H4 (cell line): ENCODE measurements at places on chromosomes 1 and 21. TPM values are rescaled to one million over a fixed set of nuclear protein-coding genes. Genes with fewer than 3 reads are reported as not detected.

Gene OR2L8
- total RNA-seq = not detected in 2 replicates

DNA sequence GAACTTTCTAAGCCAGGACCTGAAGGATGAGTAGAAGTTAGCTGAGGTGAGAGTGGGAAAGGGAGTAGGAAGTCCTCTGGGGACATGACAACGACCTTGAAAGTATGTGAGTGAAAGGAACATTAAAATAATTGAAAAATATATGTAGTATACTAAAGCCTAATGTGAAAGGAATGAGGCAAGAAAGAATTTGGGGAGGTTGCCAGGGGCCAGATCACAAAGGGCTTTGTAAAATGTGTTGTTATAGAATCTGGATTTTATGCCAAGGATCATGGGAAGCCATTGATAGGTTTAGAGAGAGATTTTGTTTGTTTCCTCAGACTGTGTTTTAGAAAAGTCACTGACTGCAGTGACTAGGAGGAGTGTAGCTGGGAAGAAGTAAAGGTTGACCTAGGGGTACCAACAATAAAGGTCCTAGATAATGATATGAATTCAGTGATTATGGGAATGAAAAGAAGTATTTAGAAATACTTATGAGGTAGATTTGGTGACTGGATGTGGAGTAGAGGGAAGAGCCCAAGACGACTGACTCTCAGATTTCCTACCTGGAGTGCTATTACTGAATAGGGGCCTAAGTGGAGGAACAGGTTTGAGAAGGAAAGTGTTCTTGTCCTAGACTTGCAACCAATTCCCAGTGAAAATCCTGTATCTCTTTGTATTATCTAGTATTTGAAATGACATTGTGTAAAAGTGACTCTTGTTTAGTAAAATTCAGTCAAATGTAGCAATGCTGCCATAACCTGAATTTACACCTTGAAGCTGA lies 179.8 kb downstream of the PHTF1 start:
- no peak for DNase-seq

DNA sequence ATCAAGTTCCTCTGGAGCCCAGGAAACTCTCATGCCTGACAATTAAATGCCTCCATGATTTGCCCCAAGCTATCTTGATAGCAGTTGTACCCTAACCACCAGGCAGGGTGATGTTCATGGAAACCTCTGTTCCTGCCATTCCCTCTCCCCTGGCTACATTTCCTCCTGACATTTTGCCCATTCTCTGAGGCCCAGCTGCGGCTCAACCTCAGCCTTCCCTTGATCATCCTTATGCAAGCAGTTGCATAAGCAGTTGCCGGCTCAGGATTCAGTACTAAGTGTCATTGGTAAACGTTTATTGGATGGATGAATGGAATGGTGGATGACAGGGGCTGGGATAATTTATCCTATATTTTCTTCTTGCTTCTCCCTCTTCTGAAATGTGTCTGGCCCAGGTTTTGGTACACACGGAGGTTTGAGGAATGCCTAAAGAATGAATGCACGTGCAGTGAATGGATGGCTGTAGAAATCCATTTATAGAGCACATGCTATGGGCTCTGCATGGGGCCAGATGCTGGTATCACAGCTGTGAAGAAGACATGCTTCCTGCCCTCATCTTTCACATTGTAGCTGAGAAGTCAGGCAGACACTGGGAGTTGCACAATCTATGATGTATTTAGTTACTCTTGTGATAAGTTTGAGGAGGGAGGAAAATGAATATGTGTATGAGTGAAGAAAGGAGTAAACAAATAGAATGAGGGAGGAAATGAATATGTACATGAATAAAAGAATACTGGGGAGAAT lies 261.8 kb downstream of the FOXD2 start:
- DNase-seq = no peak

Gene SRGAP2B
- total RNA-seq = 13.8 and 16.0 TPM in 2 replicates

Gene KLHDC8A
- total RNA-seq = not detected in 2 replicates

GRCh38 chr1:55285834-55286233 lies 70.7 kb upstream of the USP24 start:
- peak; percentile 38 for DNase-seq

DNA sequence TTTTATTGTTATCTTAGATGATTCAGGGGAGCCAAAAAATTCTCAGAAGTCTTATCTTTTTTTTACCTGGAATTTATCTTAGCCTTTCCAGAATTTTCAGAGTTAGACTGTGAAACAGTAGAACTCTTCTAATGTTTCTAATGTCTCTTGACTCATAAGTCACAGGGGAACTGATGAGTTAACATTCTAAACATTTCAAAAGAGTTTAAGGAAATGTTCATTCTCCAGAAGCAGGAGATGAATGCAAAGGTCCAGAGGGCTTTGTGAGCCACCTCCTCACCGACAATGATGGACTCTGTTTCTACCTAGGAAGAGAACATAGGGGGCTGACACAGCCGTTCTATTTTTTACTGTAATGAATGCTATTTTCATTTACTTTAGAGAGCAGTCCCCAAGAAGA lies 157.5 kb downstream of the BRINP2 start:
- DNase-seq = no peak

Gene HAO2
- total RNA-seq = not detected in 2 replicates

DNA sequence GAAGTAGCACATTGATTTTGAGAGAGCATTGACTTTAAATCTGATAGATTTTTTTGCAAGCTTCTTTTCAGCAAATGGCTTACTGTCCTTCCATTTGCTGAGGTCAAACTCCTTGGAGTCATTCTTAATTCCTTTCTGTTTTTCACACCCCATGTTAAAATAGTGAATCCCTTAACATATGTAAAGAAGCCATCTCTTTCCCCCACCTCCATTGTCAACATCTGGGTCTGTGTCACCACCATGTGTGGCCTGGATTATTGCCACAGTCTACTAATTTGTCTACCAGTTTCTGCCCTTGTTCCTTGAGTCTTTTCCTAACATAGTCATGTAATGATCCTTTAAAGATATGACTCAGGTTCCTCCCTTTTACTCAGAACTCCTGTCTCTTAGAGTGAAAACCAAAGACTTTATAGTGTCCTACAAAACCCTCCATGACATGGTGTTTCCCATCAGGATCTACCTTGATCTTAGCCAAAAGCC lies 104.7 kb downstream of the ST6GALNAC3 start:
- DNase-seq = no peak

DNA sequence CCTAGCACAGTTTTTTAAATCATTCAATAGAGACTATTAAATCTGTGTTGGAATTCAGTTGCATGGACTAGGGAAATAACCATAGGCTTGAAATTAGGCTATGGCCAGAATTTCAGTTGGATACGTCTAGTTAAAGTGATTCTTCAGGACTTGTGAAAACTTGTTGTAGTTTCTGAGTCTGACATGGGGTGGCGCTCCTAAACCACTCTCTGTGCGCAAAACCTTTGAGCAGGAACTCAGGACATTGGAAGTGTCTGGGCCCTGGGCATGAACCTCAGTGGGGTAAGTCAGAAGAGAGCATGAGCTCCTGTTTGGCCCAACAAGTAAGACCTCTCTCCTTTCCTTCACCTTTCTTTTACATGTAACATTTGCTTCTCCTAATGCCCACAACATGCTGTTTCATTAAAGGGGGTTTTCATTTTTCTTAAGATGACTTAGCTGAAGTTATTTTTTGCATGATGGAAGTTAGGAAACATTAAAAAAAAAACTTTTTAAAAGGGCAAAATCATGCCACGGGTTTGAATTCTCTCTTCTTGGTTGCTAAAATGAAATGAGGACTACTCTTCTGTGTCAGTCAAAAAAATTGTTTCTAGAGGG lies 17.1 kb upstream of the CCDC190 start:
- peak; percentile 30 for DNase-seq

GRCh38 chr21:32138658-32139057 lies 140.2 kb downstream of the MIS18A start:
- DNase-seq = no peak

DNA sequence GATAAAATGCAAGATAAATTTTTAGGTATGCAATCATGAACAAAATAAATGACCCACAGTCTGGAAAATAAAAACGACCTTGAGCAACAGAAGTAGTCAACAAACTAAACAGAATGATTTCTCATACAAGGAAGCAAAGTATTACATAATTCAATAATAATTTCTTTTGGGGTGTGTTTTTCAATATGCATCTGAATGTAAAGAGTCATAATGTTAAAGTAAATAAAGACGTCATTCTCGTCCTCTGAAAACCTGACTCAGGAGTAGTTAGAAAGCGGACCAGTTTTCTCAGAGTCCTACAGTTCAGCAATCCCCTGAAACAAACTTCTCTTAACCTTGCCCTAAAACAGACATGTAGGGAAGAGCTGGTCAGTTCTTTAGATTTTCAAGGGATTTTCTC lies 18.6 kb downstream of the CDC42BPA start:
- DNase-seq = peak; percentile 15

Gene NEGR1
- 1.8 and 3.0 TPM in 2 replicates for total RNA-seq

- DNase-seq = no peak
Measured at GRCh38 chr1:18452550-18452949, 28.2 kb upstream of the KLHDC7A start.

DNA sequence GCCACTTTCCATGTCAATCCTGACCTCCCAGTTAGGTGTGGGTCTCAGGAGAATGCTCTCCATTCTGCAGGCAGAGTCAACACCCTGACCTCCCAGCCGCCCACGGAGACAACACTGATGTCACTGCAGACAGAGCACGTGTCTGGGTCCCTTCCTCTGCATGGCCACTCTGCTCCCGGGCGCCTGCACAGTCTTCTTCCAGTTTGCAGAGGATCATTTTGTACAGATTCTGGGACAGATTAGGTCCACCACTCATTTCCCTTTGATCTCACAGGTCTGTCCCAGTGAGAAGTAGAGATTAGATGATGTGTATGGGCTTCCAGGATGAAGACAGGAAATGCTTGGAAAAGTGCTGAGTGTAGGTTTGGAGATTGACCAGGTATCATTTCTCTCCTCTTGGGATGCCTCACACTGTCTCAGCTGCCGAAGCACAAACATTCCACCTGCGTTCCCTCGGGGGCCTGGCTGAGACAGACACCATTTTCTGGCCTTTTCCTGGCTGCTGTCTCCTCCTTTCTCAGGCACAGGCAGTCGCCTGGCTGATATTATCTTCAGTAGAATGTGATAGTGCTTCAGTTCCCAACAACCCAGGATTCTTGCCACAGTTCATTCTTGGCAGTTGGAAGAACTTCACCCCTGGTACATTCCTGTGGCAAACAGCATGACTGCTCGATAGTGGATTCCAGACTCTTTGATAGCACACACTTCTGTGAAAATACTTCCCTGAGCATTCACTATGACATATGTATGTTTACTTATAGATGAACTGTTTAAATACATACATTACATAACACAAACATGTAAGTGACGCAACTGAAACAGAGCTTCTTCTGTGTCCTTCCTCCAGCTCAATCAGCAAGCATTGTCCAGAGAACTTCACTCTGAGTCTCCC lies 7.9 kb downstream of the MYBPHL start:
- DNase-seq = peak; percentile 69

GRCh38 chr1:13784971-13785370 lies 85.0 kb downstream of the PRDM2 start:
- no peak for DNase-seq

DNA sequence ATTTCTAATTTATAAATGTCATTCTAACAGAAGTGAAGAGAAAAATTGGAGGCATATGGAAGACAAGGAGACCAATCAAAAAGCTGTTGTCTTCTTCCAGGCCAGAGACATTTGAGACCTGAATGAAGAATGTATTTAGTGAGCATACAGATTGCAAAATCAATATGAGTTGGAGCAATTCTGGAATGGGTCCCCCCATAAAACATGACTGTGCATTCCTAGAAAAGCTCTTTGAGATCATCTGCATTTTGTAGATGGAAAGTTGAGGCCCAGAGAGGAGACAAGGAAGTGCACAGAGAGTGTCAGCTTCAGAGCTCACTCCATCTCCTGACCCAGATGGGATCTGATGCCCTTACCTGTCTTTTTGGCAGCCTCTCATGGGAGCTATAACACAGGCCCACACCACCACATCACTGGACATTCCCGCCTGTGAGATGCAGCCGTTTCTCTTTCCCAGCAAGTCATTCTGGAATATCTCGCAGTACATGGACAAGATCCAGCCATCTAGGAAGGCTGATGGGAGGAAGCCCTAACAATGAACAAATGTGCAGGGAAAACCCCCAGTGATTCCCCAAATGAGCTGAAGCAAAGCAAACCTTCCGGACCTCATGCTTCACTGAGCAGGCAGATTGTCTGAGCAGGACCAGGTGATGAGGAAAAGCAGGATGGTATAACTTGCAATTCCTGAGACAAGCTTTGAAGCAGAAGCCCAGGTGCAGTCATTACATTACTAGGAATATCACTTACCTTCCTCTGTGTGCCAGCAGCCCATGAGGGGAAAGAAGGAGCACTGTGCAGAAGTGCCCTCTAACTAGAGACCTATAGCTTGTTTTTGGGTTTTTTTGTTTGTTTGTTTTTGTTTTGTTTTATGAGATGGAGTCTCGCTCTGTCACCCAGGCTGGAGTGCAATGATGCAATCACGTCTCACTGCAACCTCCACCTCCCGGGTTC lies 445.6 kb downstream of the PLPP3 start:
- no peak for DNase-seq

GRCh38 chr1:184272175-184272866 lies 114.5 kb upstream of the C1orf21 start:
- DNase-seq = no peak

GRCh38 chr1:7519861-7520395 lies 251.2 kb upstream of the VAMP3 start:
- no peak for DNase-seq

- DNase-seq = no peak
Measured at GRCh38 chr1:205763980-205764379, 11.3 kb downstream of the RAB29 start.

- DNase-seq = peak; percentile 45
Measured at GRCh38 chr1:56806804-56807203, 12.4 kb downstream of the FYB2 start.

- no peak for DNase-seq
Measured at GRCh38 chr1:61043010-61043820, 39.1 kb upstream of the NFIA start.

DNA sequence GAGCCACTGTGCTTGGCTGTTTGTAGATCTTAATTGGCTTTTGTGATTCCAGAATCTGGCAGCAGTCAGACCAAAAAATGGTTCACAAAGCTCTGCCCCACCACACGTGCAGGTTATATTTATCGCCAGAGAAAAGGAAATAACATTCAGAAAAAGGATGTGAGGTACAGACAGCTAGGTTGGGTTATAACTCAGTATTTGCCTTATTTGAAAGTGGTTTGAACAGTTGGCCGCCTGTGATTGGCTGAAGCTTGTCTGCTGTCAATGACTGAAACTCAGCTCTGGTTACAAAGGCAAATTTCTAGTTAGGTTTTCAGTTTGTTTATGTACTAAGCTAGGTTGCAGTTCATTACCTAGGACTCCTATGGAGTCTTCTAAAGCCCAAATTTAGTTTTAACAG lies 9.6 kb downstream of the SH3BGR start:
- DNase-seq = no peak

- no peak for DNase-seq
Measured at GRCh38 chr1:59232216-59232615, 64.7 kb upstream of the FGGY start.
